Pulmonary artery endothelial cell (primary cell): ENCODE measurements at places on chromosomes 16 and 17.

- no peak for DNase-seq
These were observed 59.1 kb upstream of the CLEC18B start for GRCh38 chr16:74480150-74481029.

DNA sequence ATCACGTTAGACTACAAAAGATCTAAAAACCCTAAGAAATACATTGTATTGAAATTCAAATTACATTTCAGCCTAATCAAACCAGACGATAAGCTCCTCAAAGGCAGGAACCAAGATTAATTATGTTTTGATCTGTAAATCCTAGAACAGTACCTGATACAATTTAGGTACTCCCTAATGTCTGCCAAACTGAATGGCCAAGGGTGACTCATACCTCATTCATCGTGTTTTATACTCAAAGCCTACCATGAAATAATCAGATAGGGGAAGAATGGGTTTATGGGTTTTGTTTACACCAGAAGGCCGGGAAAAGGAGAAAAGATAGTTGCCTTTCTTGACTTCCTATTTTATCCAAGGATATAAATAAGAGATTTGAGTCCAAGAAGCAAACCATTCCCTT is 19.3 kb downstream of the MMD start:
- DNase-seq = no peak

DNA sequence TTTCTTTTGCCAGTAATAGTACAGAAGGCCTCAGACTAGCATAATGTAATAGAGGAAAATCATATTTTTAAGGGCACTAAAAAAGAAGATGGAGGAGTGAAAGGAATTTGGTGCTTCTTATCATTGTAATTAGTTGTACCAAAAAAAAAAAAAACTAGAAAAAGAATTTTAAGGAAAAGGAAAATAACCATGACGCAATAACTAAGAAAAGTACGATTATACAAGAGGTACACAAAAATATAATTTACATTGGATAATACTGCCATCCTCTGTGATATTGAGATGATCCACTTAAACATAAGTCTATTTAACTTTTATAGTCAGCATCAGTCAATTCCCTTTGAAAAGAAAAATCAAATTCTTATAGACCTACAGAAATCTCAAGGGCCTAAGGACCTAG is 146.7 kb upstream of the IRX5 start:
- no peak for DNase-seq

GRCh38 chr16:57413733-57414132 is 9.2 kb downstream of the CCL17 start:
- DNase-seq = no peak

- no peak for DNase-seq
These were observed 45.8 kb upstream of the CDRT4 start for GRCh38 chr17:15513058-15513791.

DNA sequence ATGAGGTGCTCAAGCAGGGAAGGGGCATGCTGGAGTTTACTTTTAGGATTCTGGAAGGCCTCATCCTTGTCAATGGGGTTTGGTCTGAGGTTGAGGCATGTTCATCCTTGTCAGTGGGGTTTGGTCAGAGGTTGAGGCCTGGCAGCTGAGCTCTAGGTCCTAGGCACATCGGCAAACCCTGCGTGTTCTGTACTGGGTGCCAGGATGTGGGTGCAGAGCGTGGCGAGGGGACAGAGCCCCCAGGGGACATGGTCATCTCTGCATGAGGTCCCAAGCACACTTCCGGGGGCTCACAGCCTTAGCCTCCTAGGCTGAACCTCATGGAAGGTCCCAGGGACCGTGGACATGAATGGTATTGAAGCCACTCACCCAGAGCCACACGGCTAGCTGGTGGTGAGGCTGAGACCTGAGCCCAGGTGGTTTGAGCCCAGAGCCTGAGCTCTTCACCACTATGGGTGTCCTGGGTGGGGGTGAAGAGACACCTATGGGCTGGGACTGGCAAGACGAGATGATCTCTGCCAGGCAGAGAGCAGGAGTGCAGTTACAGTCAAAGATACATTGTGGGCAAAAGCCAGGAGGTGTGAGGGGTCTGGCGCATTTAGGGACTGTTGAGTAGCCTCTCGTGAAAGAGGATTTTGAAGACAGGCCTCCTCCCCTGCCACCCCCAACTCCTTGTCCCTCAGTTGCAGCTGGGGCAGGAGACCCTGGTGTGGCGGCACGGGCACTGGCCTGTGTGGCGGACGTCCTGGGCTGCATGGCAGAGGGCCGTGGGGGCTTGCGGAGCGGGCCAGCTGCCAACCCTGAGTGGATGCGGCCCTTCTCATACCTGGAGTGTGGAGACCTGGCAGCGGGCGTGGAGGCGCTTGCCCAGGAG is 19.3 kb downstream of the FCSK start:
- no peak for DNase-seq
